ENCODE measurements at places on chromosomes 12 and 14.

GRCh38 chr12:95762123-95762785 is 28.3 kb downstream of the NTN4 start:
- no peak for DNase-seq

- DNase-seq = no peak
Measured at GRCh38 chr14:53310412-53310811, 157.3 kb upstream of the DDHD1 start.

- no peak for DNase-seq
Measured at GRCh38 chr12:124938587-124938986, 24.1 kb upstream of the UBC start.

- no peak for DNase-seq
Measured at GRCh38 chr14:70801836-70802235, 7.5 kb downstream of the MAP3K9 start.

DNA sequence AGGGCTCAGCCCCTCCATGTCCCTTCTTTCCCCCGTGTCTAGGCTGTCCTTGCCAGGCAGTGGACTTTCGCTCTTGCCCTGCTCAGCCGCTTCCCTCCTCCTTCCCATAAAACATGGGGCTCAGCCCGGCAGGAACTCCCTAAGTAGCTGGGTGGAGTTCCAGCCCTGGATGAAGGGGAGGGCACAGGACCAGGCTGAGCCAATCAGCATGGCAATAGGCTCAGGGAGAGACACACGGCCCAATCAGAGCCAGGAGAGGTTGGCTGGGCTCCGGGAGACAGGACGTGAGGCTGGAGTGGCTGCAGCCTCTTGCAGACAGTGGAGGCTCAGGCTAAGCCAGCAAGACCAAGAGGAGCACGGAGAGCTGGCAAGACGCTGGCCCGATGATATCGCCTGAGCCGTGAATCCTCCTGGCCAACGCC is 54.3 kb downstream of the GALNT9 start:
- peak; percentile 89 for DNase-seq

GRCh38 chr14:60101786-60102185 is 10.1 kb downstream of the PCNX4 start:
- no peak for DNase-seq

- DNase-seq = no peak
Measured at GRCh38 chr12:6346942-6347341, 5.1 kb upstream of the TNFRSF1A start.

DNA sequence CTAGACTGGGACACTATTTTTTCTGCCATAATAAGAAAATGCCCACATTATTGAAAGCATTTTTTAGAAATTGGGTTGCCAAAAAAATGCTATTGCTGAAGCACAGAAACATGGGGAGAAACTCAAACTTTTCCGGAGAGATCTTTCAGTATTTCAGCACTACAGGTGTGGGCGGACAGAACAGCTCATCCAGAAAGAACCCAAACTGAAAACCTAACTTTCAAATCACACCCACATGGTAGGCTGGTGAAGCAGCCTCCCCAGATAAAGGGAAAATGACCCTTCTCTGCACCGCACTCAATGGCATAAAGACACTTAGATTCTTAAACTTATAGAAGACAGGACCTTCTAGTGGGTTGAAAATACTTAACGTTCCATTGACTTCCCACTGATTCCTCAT is 62.3 kb upstream of the TMPO start:
- no peak for DNase-seq

- DNase-seq = no peak
Measured at GRCh38 chr12:68487721-68488309, 122.9 kb upstream of the RAP1B start.

- DNase-seq = no peak
Measured at GRCh38 chr12:59858508-59859170, 262.8 kb downstream of the SLC16A7 start.

- DNase-seq = no peak
Measured at GRCh38 chr14:86153480-86153879, 623.5 kb downstream of the FLRT2 start.

Data from AG20443 (cell line).